T-helper 1 cell (primary cell): ENCODE measurements at places on chromosomes 12 and 14.
A peak's percentile ranks its signal among the peaks of the same experiment; 100 is the strongest.

- no peak for DNase-seq
These were observed 12.8 kb downstream of the ZFHX2 start for GRCh38 chr14:23538785-23539184.

- DNase-seq, result no peak
These were observed 120.3 kb downstream of the FBXL14 start for GRCh38 chr12:1474041-1474573.

GRCh38 chr12:10119066-10119465 is 10.9 kb downstream of the CLEC7A start:
- no peak for DNase-seq

DNA sequence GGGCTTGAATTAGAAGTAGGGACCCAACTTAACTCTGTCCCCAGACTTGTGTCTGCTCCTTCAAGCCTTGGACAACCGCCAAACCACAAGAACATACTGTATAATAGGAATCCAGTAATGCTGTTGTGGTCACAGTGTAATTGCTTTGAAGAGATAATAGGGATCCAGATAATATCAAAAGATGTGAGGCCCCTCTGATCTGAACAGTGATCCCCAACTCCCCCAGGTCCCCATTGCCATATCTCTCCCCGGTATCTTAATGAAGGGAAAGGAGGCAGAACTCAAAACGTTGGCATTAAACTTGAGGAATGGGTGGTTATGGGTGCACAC is 8.5 kb upstream of the PLEKHH1 start:
- no peak for DNase-seq

DNA sequence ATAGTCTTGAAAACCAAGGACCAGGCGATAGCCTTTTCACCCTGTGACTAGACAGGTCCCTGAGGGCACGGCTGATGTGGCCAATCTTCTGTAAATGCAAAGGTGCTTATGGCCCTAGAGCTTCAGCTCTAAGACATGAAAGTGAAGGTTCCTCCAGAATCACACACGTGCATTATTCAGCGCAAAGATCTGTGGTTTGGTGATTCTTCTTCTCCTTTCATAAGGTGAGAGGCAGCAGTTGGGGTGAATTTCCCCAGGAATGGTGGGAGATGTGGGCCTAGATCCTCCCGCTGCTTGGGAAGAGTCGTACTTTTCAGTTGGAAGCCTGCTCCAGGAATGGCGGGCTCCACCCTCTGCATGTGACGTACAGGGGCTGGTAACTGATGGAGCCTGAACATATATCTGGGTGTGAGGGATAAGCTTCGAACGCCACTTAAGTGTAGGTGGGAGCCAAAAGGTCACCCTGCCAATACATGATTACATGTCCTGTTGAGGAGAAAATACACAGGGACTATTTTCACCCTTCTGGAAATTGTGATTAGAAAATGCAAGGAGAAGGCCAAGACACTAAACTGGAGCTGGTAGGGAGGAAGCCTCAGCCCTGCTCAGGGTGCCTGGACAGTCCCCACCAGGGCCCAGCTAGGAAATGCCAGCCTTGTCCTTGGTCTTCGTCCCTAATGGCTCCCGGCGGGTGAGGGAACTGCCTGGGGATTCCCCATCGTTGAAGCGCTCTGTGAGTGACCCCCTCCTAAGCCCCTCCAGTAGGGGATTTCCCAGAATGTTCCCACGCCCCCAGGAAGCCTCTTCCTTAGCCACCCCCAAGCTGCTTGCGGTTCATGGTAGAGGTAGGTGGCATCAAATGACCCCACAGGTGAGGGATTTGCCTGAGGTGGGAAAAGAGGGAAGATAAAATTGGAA is 17.6 kb downstream of the BATF start:
- DNase-seq, result peak; percentile 27

DNA sequence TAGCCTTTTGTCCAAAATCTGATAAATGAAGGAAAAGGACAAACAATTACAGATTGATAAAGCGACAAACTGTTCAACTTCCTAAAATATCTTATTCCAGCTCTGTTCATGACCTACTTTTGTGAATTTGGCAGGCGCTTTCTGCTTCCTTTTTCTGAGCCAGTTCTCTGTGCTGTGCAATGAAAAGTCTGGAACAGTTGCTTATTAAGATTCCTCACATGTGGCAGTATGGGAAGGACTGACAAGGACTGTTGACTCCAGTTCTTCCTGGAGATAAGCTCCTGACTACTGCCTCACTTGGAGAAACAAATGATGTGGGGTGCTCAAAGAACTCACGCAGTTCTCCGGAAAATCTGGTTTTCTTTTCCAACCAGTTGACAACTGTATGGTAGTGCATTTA is 58.3 kb upstream of the ANP32D start:
- DNase-seq, result no peak

GRCh38 chr12:6542209-6543009 is 8.1 kb downstream of the GAPDH start:
- DNase-seq, result no peak

DNA sequence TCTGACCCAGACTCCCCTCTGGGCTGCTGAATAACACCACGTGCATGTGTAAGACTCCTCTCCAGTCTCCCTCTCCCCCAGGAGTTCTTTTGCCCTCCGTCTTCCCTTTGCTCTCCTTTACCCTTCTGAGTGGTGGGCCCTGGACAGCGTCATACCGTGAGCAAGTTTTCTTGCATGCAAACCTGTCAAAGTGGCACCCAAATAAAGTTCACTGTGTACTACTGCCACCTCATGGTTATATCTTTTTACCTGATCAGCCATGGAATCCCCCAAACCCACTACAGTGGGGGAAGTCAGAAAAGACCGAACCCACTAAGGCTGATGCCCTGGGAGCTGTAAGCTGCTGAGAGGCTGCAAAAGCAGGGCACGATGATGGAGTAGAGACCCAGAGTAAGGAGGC is 131.1 kb upstream of the VRK1 start:
- DNase-seq, result no peak

DNA sequence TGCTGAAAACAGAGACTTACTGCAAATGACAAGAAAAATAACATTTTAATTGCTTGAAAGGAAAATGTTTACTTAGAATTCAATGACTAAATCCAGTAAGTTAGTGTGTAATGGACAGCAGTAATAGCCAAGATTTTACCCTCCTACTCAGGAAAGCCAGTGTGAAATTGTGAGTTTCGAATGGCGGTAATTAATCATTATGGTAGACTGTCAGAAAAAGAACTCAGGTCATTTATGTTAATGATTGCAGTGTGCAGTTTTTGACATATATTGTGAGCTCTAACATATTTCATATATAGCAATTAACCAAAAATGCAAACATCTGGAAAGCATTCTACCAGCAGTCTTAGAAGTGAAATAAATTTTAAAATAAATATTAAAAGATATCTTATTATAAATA is 60.3 kb downstream of the PDZRN4 start:
- no peak for DNase-seq

- no peak for DNase-seq
These were observed 31.2 kb upstream of the MMP17 start for GRCh38 chr12:131796754-131797587.

- no peak for DNase-seq
These were observed 148.7 kb downstream of the ETV6 start for GRCh38 chr12:11798006-11798708.

DNA sequence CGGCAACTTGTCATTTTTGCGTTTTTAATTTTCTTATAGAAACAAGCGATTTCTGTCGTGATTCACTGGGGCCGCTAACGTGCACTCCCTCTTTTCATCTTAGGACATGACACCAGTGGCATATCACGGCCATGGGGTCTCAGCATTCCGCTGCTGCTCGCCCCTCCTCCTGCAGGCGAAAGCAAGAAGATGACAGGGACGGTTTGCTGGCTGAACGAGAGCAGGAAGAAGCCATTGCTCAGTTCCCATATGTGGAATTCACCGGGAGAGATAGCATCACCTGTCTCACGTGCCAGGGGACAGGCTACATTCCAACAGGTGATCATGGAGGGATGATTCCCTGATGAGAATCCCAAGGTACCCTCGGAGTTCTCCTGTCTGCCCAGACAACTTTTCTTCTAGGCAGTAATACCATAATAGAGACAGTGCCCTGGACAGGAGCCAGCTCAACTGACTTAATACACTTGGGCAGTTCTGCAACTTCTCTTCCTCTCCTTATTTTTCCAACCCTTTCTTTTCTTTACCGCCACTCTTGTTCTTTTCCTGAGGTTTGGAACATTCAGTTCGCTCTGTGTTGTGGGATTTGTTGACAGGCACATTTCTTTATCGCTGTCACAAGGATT is 821 bp downstream of the TMEM106C start:
- DNase-seq, result no peak

DNA sequence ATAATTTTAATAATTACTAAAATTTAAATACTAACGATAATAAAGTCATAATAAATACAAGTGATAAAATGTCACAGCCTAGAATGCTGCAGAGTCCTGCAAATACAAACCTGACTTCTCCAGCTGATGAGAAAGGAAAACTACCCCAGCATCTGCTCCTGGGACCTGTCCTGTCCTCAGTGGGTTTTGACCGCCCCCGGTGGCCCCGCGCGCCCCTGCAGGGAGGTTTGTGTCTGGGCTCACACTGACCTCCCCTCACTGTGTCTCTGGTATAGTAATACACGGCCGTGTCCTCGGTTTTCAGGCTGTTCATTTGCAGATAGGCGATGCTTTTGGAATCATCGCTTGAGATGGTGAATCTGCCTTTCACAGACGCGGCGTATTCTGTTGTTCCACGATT is 1139.4 kb downstream of the TMEM121 start:
- DNase-seq, result peak; percentile 18

DNA sequence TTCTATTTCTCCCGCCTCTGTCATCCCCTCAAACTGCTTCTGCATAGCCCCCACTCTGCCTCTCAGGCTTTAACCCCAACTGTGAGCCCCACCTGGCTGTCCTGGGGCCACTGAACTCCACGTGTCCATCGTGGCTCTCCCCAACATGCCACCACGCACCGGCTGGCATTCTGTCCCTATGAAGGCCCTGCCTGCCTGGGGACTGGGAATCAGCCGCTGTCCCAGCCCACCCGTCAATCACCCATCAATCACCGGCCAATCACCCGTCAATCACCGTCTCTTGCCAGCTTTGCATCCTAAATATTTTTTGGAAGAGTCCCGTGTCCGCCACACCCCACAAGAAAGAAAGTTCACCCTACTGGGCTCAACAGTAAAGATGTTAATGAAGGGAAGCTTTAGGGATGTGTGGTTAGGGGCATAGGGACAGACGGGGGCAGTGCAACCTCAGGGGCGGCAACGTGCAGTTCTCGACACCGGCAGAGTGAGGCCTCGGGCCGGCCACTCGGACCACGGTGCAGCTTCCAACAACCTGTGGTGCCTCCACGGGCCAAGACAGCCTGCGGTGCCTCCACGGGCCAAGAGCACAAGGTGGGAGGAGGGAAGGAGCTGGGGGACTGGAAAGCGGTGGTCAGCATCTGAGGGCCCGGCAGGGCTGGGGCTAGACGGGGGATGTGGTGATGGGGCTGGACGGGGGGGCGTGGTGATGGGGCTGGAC is 85.6 kb downstream of the GALNT9 start:
- DNase-seq, result no peak

DNA sequence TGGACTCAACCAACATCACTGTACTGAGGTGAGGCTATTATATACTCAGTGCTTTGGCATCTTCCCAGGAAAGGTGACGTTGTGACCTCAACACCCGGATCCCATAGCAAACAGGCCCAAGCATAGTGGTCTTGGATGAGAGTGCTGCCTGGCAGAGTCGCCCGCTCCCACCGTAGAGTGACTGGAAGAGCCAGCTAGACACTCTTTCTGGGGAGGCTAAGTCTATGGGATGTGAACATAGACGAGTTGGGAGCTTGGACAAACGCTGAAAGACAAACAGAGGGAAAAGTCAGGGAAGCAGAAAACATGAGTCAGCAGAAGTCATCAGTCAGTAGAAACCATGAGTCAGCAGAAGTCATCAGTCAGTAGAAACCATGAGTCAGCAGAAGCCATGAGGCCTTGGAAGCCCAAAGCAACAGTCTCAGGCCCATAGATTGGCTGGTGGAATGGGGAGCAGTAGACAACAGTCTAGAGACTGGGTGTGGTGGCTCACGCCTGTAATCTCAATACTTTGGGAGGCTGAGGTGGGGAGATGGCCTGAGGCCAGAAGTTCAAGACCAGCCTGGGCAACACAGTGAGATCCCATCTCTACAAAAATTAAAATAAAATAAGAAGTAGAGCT is 66.4 kb upstream of the MAP1LC3B2 start:
- DNase-seq, result no peak
